ENCODE measurements at places on chromosomes 5 and 9. TPM values are rescaled to one million over a fixed set of nuclear protein-coding genes. Genes with fewer than 3 reads are reported as not detected.

The FAM169A gene
- 5.8 TPM for total RNA-seq

The FRMPD1 gene
- 0.18 TPM for total RNA-seq

The FAM174A gene
- total RNA-seq, result 24.0 TPM

The SPATA31E1 gene
- not detected for total RNA-seq

The SOX30 gene
- total RNA-seq, result not detected

The CDH9 gene
- total RNA-seq, result not detected

The TSSK1B gene
- 0.12 TPM for total RNA-seq

The SH3TC2 gene
- total RNA-seq, result 3.2 TPM

- H3K36me3 ChIP-seq, result no peaks in the 10 kb centered on the region
- no peak overlapping the region for H3K4me3 ChIP-seq
- H3K27ac ChIP-seq, result no peak overlapping the region
These were observed 27.8 kb upstream of the EGFL7 start for GRCh38 chr9:136634904-136635303.

GRCh38 chr5:133868946-133869518 lies 99.4 kb downstream of the C5orf15 start:
- H3K4me3 ChIP-seq, result no peak overlapping the region
- no peak for DNase-seq
- H3K27ac ChIP-seq, result no peak overlapping the region
- H3K4me1 ChIP-seq, result peaks cover 2% of the 10 kb centered on the region
- no peaks in the 10 kb centered on the region for H3K36me3 ChIP-seq
- H3K27me3 ChIP-seq, result no peaks in the 10 kb centered on the region

- H3K27ac ChIP-seq, result no peak overlapping the region
- no peaks in the 10 kb centered on the region for H3K27me3 ChIP-seq
- no peak for DNase-seq
These were observed 7.2 kb upstream of the RNU6ATAC start for GRCh38 chr9:134171316-134172197.

DNA sequence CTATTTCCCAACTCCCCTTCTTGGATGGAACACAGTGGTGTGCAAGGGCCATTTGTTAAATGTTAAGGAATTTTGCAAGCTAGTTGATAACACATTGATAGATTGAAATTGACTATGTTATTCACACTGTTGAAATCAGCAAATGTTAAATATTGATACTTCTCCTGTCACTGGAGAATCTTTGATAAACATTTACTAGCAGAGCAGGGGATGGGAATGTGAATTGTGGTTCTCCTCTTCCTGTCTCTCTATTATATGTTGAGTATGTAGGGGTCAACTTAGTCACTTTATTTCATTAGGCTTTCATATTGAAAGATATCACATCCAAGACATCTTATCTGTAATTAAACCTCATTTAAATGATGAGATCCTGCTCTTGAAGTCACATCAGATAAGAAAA lies 533.9 kb downstream of the TLR4 start:
- H3K4me3 ChIP-seq, result no peak overlapping the region
- H3K27ac ChIP-seq, result no peak overlapping the region
- DNase-seq, result no peak

DNA sequence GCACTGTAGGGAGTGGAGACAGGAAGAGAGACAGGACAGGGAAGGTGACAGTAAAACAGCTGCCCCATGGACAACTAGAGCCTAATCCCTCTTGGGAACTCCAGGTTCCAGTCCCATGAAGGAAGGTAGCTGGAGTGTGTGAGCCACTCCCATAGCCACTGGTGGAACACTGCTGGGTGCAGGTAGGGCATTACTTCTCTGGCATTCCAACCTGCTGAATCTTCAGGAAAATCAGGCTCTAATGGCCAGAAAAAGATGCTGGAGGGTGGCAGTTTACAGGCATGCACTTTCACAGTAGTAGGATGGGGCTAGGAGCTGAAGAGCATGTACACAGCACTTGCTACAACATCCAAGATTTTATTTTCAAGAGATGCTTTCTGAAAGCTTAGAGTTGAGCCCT lies 259.4 kb downstream of the AUH start:
- H3K27me3 ChIP-seq, result no peaks in the 10 kb centered on the region
- DNase-seq, result no peak
- H3K4me1 ChIP-seq, result peaks cover 26% of the 10 kb centered on the region
- no peaks in the 10 kb centered on the region for H3K36me3 ChIP-seq

DNA sequence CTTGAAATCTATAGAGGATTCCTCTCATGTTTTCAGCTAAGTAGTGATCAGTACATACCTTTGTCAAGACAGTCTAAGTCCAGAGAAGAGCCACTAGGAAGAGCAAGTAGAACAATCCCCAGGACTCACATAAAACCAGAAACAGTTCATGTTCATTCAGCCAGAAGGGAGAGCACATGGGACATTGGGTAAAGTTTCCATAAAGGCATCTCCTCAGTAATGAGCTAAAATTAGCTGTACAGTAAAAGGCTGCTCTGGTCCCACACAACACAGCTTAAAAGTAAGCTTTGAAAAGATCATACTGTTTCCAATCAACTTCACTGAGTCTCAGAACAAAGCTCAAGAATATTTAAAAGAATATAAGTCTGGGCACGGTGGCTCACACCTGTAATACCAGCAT lies 32.4 kb downstream of the HOMER1 start:
- H3K4me3 ChIP-seq, result no peak overlapping the region
- no peak for DNase-seq
- H3K27ac ChIP-seq, result no peak overlapping the region
- H3K4me1 ChIP-seq, result no peaks in the 10 kb centered on the region
- H3K36me3 ChIP-seq, result no peaks in the 10 kb centered on the region

DNA sequence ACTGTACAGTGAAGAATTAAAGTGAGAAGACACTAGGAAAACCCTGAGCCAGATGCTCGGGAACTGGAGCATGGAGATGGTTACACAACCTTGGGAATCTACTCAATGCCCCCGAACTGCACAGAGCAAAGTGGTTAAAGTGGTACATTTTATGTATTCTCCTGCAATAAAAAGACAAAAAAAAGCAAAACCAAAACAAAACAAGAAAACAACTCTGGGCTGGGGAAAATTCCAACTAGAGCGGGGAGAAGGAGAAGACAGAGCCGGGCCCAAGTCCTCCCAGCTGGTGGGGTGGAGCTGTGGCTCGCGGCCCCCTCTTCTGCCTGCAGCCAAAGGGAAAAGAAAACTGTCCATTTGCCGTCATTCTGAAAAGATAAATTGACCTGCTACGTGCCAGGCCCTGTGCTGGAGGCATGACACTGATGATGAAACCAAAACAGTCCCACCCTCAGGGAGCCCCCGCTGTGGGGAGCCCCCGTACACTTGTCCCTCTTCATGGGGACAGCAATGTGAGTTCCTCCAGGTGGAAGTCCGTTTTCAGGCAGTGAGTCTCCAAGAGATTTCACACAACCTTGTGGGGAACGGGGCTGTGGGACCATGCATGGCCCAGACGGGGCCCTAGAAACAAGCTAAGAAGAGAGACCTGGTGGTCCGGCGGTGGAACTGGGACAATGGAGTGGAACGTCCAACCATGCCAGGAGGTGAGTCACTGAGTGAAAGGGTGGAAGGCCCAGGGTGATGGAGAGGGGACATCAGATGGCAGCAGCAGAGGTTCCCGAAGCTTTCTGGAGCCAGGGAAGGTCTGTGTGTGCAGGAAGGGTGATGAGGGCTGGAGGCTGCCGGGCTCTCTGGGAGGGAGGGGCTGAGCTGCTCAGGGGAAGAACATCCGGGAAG lies 114.8 kb upstream of the COL5A1 start:
- H3K4me3 ChIP-seq, result no peak overlapping the region
- no peaks in the 10 kb centered on the region for H3K27me3 ChIP-seq
- H3K4me1 ChIP-seq, result no peaks in the 10 kb centered on the region
- no peak overlapping the region for H3K27ac ChIP-seq

DNA sequence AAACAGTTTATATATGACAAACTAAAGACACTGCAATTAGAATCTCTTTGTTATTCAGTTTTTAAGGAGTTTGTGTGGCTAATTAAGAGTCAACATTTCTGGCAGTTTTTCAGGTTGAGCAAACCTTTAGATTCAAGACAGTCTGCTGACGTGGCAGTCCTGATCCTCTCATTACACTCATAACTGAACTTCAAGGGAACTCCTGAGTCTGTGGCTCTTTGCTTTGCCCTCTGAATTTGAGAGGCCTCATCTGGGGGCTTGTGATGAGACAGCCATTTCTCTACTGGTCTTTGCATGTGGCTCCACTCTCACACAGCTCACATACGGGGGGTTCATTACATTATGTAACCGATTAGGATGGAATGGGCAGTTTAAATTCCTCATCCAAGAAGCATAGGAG lies 182.9 kb upstream of the MEF2C start:
- DNase-seq, result no peak
- no peaks in the 10 kb centered on the region for H3K27me3 ChIP-seq
- H3K4me1 ChIP-seq, result no peaks in the 10 kb centered on the region
- no peaks in the 10 kb centered on the region for H3K36me3 ChIP-seq
- no peak overlapping the region for H3K27ac ChIP-seq
- no peak overlapping the region for H3K4me3 ChIP-seq

DNA sequence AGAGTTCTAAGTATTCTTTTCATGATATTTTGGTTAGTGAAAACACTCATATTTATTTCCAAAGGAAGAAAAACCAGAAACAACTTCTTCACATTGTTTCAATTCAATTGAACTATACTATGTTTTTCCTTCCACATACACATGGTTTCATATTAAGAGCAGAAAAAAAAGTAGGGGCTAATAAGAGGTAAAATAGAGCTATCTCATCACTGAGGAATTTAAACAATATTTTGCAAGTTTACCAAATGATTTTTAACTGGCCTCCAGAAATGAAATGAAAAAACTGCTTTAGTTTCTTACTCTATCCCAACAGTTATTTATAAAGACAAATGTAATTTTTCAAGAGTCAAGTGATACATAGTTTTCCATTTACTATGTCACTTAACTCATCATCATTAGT lies 233.5 kb downstream of the RFX3 start:
- no peaks in the 10 kb centered on the region for H3K27me3 ChIP-seq
- no peaks in the 10 kb centered on the region for H3K4me1 ChIP-seq
- H3K36me3 ChIP-seq, result no peaks in the 10 kb centered on the region
- DNase-seq, result no peak
- H3K27ac ChIP-seq, result no peak overlapping the region

DNA sequence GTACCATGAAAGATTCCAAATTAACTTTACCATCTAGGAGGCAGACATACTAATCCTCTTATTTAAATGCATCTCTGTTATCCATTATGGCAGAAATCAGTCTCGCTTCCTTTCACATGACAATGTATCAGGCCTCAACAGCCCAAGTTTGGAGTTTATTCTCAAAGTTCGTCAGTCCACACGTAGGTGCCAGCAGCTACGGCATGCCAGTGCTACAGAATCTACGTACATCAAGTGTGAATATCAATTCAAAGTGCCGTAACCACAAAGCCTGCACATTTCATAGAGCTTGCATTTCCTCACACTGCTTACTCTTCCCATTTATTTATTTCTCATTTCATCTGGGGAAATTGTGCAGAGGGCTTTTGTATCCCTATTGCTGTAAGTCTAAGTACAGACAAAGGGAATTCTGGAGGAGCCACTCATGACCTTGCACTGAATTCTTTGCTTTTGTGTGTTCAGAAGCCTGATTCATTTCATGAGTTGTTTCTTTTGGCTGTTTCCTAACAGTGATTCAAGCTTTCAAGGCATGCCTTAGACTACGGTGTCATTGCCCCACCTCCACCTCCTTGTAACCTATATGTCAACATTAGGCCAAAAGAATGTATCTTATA lies 10.0 kb downstream of the ENC1 start:
- peaks cover 70% of the 10 kb centered on the region for H3K4me1 ChIP-seq
- H3K27ac ChIP-seq, result peak overlapping the region; percentile 46
- no peaks in the 10 kb centered on the region for H3K27me3 ChIP-seq
- H3K4me3 ChIP-seq, result no peak overlapping the region

- H3K27ac ChIP-seq, result peak overlapping the region; percentile 95
- no peaks in the 10 kb centered on the region for H3K27me3 ChIP-seq
- no peak for DNase-seq
- H3K4me1 ChIP-seq, result peaks cover 100% of the 10 kb centered on the region
- H3K4me3 ChIP-seq, result no peak overlapping the region
These were observed 14.5 kb downstream of the GSN start for GRCh38 chr9:121282277-121283079.

- no peak overlapping the region for H3K4me3 ChIP-seq
- no peak overlapping the region for H3K27ac ChIP-seq
- no peaks in the 10 kb centered on the region for H3K4me1 ChIP-seq
- no peaks in the 10 kb centered on the region for H3K36me3 ChIP-seq
These were observed 54.5 kb downstream of the SNCAIP start for GRCh38 chr5:122366501-122366900.

- no peaks in the 10 kb centered on the region for H3K36me3 ChIP-seq
- no peak for DNase-seq
- H3K27ac ChIP-seq, result no peak overlapping the region
- no peaks in the 10 kb centered on the region for H3K27me3 ChIP-seq
- no peaks in the 10 kb centered on the region for H3K4me1 ChIP-seq
These were observed 20.9 kb downstream of the KLHL3 start for GRCh38 chr5:137714946-137715345.
